ENCODE measurements at places on chromosomes 3 and 15.

DNA sequence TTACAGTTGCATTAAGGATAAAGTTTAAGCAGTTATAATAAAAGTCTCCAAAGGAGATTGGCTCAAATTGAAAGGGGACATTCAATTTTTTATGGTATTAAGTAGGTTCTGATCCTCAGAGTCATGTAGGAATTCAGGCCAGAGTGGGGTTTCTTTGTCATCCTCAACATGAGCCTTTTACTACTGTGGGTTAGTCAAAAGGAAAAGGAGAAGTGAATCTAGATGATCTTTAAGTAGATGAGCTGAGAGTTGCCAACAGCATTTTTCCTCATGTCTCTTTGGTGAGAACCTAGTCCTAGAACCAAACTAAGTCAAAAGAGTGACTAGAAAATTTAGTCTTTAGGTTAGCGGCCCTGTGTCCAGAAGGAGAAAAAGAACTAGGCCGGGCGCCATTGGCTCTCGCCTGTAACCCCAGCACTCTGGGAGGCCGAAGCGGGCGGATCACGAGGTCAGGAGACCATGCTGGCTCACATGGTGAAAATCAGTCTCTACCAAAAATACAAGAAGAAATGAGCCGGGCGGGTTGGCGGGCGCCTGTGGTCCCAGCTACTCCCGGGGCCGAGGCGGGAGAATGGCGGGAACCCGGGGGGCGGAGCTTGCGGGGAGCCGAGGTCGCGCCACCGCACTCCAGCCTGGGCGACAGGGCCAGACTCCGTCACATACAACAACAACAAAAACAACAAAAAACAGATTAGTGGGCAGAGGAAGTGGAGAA is 4.2 kb upstream of the CHL1 start:
- DNase-seq: no peak

DNA sequence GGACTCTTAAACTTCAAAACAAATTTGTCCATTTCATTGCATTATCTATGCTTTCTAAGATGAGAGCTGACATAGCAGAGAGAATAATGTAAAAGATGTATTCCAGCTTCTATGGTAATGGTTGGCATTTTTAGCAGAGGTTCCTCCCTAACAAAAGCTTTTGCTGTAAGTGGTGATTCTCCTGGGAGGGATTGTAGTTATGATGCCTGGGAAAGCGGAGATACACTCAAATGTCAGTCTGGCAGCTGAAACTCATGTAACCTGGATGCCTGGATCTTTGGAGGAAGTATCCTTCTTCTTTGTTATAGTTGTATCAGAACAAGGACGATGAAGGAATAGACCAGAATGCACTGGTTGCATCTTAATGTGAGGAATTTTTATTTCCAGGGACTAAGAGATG is 7.5 kb downstream of the CHL1 start:
- no peak for DNase-seq

DNA sequence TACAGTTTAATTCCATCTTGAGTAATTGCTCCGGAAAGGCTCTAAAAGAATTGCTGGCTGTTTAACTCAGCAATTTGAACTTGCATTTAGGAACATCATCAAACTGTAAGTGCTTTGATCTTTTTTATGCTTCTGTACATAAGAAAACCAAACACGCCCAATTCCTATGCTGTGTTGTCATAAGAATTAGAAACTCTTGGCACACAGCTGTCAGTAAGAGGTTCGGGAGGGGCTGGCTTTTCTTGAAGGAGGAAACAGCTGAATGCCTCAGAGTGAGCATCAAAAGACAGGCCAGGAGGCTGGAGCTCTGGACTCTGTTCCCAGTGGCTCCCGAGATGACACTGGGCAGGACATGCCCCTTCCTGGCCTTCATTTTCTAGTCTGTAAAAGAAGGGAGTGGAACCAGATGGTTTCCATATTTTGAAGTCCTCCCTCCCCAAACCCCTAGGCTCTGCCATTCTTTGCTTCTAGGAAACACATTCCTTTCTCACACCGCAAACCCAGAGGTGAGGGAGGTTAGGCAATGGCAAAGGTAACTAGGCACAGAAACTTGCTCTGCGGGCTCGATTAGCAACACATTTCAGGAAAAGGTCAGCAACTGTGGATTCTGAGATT is 73.7 kb upstream of the DLG1 start:
- peak; percentile 98 for DNase-seq

DNA sequence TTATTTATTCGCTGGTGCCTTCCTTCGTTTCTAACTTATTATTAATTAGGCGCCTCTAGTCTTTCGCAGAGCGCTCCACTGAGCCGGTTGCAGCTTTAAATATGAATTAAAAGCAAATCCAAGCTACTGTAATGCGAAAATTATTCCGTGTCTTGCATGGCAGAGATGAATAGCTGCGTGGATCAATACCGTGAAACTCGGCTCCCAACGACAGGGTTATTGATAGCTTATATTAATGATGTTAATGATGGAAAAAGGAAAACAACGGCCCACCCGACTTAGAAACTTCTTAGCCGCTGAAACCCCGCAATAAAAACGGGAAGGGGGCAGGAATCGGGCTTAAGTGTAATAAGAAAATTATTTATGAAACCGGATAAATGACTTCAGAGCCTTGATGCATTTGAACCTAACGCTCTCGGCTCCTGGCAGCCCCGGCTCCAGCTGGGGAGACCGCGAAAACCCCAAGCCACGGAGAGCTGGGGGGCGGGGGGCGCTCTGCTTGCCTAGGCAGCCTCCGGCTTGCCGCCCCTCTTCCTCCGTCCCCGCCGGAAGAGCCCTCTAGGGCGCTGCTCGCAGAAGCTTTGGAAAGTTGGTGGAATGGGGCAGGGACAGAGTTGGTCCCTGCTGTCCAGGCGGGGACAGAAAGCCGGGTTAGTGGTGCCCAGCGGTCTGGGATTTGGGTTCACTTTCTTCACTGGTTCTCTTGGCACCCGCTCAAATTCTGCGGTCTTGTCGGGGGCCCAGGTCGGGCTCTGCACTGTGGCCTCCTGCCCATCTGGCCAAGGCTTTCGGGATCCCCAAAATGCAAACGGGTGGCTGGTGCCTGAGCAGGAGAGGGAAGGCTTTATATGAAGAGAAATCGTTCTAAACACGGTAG is 7.7 kb upstream of the ONECUT1 start:
- no peak for DNase-seq

- no peak for DNase-seq
Measured at GRCh38 chr3:99683876-99684275, 45.5 kb downstream of the COL8A1 start.

- DNase-seq: peak; percentile 64
Measured at GRCh38 chr3:27632431-27633223, 89.5 kb downstream of the EOMES start.

- DNase-seq: no peak
Measured at GRCh38 chr3:31668242-31668641, 135.5 kb downstream of the STT3B start.

GRCh38 chr3:46918634-46919033 is 41.1 kb downstream of the PTH1R start:
- no peak for DNase-seq

DNA sequence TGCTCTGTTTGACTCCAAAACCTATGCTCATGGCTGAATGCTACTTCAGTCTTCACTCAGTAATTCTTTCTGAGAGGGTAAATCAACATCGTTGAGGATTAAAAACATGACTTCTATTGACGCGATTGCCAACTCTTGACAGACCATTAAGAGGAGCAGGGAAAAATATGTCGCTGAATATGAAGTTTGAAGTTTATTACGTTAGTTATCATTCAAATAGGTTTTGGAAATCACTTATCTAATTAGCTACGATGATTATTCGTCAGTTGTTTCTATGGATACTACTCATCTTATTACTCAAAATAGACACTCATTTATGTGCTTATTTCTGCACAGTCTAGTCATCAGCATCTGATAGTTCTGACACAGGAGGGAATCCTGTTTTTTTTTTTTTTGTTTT is 279.2 kb upstream of the TBL1XR1 start:
- no peak for DNase-seq

DNA sequence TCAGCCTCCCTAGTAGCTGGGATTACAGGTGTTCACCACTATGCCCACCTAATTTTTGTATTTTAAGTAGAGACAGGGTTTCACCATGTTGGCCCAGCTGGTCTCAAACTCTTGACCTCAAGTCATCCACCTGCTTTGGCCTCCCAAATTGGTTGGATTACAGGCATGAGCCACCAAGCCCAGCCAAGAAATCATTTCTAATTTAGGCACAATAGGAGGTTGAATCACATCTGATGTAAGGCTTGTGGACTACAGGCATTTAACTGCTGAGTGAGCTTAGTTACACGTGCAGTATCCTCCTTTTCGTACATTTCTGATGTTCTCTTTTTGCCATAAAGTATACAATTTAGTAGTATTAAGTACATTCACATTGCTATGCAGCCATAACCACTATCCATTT is 31.1 kb upstream of the SETD2 start:
- DNase-seq: no peak

GRCh38 chr3:106006571-106006970 is 137.8 kb upstream of the CBLB start:
- no peak for DNase-seq

- DNase-seq: no peak
Measured at GRCh38 chr3:62678841-62679240, 196.4 kb downstream of the CADPS start.

DNA sequence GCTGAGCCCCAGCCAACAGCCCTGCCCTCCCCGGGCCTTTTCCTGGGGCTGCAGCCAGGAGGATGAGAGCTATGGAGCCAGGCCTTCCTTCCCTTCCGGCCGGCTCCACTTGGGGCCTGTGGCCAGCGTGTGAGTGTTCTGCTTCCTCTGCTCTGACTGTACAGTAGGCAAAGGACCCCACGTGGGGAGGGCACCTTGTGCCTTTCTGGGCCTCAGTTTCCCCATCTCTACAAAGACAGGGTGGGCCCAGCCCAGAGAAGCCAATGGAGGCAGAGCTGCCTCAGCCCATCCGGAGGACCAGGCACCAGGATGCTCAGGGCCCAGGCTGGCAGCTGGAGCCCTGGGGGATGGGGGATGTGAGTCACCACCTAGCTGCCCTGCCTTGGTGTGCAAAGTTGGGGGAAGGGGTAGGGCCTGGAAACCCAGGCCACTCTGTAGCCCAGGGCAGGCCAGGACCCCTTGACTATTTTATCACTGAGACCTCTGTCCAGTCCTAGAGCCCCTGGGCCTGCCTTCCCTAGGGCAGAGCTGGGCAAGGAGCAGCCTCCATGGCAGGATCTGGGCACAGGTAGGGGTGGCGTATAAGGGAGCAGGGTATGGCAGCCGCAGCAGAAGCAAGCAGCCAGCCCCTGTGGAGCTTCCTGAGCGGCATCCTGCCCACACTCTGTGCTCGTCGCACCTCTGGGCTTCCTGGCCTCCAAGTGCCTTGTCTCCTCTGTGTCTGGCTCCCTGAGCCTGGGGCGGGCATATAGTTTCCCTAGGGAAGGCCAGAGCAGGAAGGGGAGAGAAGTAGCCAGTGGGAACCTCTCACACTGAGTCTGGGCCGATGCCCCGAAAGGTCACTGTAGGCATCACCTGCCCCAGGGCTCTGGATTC is 1.8 kb downstream of the PSTPIP1 start:
- DNase-seq: peak; percentile 11

GRCh38 chr3:127749787-127750225 is 72.5 kb downstream of the MGLL start:
- no peak for DNase-seq

GRCh38 chr3:196726788-196727675 is 12.6 kb upstream of the PAK2 start:
- peak; percentile 18 for DNase-seq

DNA sequence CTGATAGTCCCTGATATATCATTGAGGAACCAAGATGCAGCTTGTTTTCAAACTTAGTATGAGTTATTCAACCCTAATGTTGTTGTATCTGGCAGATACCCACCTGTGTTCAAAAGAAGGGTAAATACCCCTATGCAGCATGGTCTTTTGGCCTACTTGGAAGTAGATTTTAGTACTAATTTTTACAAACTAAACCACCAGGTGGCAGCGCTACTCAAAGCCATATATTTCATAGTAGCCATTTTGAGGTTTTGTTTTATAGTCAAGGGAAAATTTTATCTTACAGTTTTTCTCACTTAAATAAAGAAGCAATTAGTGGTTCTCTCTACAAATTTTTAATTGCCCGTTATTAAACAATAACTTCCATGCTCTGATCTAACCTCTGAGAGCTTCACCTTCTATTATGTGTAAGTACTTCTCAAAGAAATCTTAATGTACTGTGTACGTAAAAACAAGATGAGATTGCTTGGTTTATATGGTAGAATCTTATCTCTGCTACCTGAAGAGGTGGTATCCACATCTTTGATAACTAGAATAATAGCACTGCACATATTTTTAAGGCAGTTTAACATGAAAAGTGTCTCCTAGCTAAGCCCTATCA is 31.5 kb upstream of the MLF1 start:
- peak; percentile 25 for DNase-seq

GRCh38 chr3:8278448-8278847 is 223.2 kb upstream of the LMCD1 start:
- no peak for DNase-seq

GRCh38 chr3:94735354-94735753 is 672.5 kb downstream of the NSUN3 start:
- no peak for DNase-seq

- DNase-seq: no peak
Measured at GRCh38 chr15:86522721-86523120, 443.1 kb downstream of the AGBL1 start.

GRCh38 chr15:88697276-88697675 is 58.5 kb downstream of the ISG20 start:
- DNase-seq: no peak

GRCh38 chr15:35633677-35634076 is 87.7 kb upstream of the DPH6 start:
- DNase-seq: no peak

- DNase-seq: no peak
Measured at GRCh38 chr15:74769463-74770025, 12.3 kb upstream of the CSK start.

- DNase-seq: peak; percentile 29
Measured at GRCh38 chr15:92012368-92012629, 158.8 kb downstream of the SLCO3A1 start.

DNA sequence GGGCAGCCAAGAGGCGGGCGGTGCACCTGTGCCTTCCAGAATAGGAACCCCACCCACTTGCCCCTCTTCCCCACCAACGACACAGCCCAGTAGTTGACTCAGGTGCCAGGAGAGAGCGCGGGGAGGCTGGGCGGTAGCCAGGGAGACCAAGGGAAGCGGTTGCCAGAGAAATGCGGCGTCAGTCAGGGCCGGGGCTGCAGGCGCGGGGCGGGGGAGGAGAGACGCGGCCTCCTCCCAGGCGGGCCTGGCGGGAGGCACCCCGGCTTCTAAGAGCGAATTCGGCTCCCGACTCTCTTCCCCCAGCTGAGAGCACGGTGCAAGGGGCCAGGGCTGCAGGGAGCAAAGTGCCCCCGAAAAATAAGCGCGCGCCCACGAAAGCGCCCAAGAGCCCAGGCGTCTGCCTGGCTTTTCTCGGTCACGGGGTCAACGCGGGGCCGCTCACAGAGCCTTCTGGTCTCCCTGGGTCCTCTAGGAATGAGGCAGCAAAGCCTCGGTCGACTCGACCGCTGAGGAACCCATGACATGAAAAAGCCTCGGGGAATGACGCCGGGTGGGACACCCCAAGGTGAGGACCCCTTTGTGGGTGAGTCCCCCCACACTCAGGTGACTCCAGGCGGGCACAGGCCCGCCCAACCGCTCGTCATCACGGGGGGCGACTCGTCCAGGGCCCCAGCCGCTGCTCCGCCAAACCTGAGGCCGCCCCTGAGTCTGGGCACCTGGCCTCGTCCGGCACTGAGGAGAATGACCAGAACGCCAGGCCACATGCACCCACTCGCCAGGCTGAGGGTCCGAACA is 716 bp downstream of the CPEB1 start:
- DNase-seq: no peak

All from astrocyte (in vitro differentiated cells and primary cell).